Cardiac ventricle fibroblast (primary cell): ENCODE measurements at places on chromosomes 6 and 20. TPM values are rescaled to one million over a fixed set of nuclear protein-coding genes. Genes with fewer than 3 reads are reported as not detected.

Gene CST5
- total RNA-seq: not detected in 2 replicates

Gene NFATC2
- total RNA-seq: 0.05 and 0.31 TPM in 2 replicates

Gene TUBB1
- not detected in 2 replicates for total RNA-seq

Gene SFTA2
- not detected in 2 replicates for total RNA-seq

Gene RAMACL
- 2.1 and 3.2 TPM in 2 replicates for total RNA-seq

Gene SPATA25
- 0.54 and 1.7 TPM in 2 replicates for total RNA-seq

Gene TCF15
- not detected in 2 replicates for total RNA-seq

Gene TRIM10
- not detected in 2 replicates for total RNA-seq
